ENCODE measurements at places on chromosomes 4 and X.

DNA sequence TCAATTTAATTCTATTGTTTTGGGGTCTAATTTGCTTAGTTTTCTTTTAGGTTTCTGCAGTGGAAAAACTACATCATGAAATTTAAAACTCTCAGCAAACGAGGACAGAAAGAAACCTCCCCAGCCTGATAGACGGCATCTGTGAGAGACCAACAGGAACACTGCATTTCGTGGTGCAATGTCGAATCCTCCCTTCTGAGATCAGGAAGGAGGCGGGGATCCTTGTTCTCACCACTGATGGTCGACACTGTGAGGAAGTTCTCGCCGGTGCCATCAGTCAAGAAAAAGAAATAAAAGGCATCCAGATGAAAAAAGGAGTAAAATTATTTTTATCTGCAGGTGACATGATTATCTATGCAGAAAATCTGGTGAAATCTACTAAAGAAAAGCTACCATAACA is 16.5 kb downstream of the GAK start:
- no peak for DNase-seq

GRCh38 chr4:161988946-161989345 is 174.9 kb downstream of the FSTL5 start:
- no peak for DNase-seq

GRCh38 chrX:46575991-46576392 is 2.4 kb downstream of the CHST7 start:
- no peak for DNase-seq

- no peak for DNase-seq
Measured at GRCh38 chr4:148196164-148196563, 246.1 kb downstream of the NR3C2 start.

- DNase-seq = no peak
Measured at GRCh38 chr4:170697845-170698244, 608.1 kb upstream of the AADAT start.

DNA sequence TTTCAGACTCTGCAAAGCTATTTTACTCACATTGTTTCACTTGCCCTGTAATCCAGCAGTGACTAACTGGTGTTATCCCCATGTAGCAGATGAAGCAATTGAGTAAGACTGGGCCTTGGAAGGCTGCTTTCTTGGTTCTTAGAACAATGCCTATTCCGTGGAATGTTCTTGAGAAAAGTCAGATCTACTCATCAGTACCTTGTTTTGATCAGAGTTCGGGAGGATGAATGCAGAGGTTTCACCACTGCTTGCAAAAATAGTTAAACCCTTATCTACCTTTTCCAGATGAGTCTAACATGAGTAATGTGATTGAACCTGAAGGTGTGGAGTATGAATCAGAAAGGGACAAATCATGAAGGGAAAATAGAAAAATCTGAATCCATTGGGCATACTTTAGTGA is 1.8 kb downstream of the MAOB start:
- DNase-seq = peak; percentile 87

DNA sequence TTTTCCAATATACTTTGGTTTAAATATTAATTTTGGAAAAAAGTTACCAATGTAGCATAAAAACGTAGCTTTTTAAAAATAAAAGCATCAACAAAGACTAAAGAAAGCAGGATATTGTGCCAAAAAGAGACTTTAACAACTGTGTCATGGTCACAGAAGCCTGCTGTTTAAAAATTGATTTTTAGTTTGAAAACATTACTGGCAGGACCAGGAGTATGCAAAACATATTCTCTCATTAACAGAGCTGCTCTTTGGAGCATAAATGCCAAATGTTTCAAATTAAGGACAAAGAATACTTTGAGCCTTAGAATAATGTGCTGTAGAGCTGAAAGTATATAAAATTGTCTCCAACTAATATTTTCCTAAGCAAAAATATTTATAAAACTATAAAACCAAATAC is 279.0 kb downstream of the ARAP2 start:
- DNase-seq = no peak

GRCh38 chr4:13514722-13515121 is 29.6 kb downstream of the NKX3-2 start:
- DNase-seq = no peak

DNA sequence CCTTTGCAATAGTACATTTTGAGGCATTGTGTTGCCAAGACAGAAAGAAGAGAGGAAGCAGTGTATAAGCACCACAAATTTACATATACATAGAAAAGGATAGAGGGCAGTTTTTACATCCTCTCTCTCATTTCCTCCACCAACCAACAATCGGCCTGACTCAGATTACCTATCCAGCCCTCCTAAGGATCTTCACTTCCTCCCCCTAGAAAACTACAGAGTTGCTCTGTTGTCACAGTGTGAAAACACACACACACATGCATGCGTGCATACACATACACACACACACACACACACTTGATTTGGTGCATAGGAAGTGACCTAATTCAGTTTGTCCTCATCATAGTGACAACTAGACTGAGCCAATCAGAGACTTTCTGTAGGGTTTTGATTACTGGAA is 98.8 kb upstream of the SPRY1 start:
- no peak for DNase-seq

GRCh38 chrX:150765782-150766350 is 72.7 kb downstream of the MTMR1 start:
- no peak for DNase-seq

- DNase-seq = no peak
Measured at GRCh38 chr4:160514126-160514525, 1411.2 kb downstream of the RAPGEF2 start.

GRCh38 chr4:88756149-88756548 is 58.5 kb upstream of the NAP1L5 start:
- peak; percentile 19 for DNase-seq

GRCh38 chr4:5900844-5901243 is 8.0 kb upstream of the CRMP1 start:
- DNase-seq = no peak

DNA sequence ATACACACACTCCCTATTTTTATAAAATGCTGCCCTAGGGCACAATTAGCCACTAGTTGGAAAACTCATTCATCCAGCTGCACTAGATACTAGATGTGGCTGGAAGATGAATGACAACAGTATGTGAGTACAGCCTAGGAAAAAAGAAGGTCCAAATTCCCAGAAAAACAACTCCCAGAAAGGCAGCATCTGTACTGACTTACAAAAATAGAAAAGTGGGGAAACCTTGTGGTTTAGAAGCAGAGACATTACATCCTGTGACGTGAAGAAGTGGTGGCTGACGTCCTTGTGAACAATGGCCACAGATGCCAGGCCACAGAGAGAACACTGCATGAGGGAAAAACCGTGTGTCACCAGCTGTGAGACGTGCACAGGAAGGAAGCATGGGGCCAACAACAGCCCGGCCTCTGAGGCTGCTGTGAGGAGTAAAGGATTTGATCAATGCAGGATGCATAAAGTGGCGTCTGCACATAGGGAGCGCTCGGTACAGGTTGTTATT is 81.2 kb downstream of the SPRY1 start:
- DNase-seq = no peak

DNA sequence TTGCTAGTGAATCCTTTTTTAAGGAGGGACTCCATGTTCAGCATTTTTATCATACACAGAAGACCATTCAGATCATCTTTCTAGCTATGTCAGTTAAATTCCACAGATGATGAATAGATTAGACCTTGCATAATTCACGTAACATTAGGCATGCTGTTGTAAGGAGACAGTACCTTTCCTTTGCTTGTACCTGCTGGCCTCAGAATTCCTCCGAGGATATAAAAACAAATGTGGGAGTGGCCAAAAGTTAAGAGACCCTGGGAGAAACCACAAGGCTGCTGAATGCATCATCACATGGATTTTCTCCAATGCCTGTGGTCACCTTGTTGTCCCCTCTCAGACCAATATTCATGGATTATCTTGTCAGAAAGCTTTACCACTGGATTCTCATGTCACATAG is 201.4 kb downstream of the MAGEB17 start:
- DNase-seq = no peak

- DNase-seq = peak; percentile 29
Measured at GRCh38 chrX:96424007-96424406, 260.6 kb upstream of the DIAPH2 start.

DNA sequence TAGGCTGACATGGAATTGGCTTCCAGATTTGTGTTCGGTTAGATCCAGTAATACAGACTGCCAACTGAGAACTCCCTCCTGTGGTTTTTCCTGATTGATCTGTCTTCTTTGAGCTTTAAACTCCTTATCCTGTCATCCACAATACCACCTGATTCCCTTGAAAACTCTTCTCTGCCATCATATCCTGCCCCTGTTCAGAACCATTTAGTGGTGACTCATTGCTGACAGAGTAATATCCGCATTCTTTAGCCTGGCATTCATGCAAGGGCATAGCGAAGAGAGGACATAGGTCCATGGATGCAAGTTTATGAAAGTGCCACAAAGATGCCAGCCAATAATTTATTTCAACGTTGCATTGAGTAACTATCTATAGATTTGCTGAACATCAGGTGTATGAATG is 76.6 kb downstream of the ITIH6 start:
- DNase-seq = peak; percentile 83

DNA sequence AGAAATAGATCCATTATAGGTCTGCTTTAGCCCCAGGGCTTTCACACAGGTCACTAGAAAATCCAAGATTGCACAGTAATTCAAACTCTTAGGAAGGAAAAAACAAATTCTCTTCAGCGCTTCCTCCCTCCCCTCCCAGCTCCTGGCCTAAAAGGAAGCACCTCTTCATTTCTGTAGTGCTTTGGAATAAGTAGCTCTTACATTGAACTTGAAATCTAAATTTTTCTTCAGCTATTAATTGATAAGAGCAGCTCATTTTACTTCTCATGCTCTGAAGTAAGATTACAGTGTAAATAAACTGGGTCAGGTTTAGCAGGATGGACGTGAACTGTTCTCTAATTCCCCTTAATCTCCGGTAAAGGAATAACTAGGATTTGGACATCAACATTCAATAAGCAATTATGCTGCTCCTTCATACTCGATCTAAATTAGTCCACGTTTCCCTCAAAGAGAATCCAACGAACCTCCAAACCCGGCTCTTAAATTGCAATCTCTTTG is 10.9 kb upstream of the SEL1L3 start:
- DNase-seq = no peak

DNA sequence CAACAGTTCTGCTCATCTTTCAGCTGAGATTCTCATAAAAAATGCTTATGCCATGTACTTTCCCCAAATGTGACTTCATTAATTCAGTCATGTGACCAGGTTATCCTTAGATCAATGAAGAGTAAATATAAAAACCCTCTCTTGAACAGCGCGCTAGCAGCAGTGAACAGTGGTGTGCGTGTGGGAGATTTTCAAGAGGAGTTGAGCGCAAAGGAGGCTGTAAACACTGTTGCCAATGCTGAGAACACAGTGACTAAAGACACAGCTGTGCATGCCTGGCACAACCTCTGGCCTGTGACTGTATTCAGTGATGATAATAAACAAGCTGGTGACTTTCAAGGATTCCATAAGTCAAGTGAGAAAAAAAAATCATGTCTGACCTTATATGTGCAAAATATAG is 25.1 kb downstream of the MSX1 start:
- DNase-seq = no peak

- DNase-seq = peak; percentile 54
Measured at GRCh38 chrX:141945426-141945825, 41.7 kb downstream of the MAGEC1 start.

GRCh38 chr4:5472160-5472591 is 236.2 kb downstream of the EVC2 start:
- DNase-seq = no peak

DNA sequence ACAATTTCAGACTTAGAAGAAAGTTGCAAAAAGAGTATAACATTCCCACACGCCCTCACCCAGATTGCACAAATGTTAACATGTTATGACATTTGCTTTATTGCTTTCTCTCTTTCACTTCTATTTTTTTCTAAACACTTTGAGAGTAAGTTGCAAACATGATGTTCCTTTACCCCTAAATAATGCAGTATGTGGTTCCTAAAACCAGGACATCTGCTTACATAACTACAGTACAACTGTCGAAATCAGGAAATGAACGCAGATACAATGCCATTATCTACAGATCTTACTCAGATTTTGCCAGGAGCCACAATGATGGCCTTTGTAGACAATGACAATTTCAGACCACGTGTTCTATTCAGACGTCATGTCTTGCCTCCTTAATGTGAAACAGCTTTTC is 22.4 kb downstream of the SH3TC1 start:
- no peak for DNase-seq

- DNase-seq = peak; percentile 25
Measured at GRCh38 chrX:9429767-9430166, 35.1 kb upstream of the TBL1X start.

DNA sequence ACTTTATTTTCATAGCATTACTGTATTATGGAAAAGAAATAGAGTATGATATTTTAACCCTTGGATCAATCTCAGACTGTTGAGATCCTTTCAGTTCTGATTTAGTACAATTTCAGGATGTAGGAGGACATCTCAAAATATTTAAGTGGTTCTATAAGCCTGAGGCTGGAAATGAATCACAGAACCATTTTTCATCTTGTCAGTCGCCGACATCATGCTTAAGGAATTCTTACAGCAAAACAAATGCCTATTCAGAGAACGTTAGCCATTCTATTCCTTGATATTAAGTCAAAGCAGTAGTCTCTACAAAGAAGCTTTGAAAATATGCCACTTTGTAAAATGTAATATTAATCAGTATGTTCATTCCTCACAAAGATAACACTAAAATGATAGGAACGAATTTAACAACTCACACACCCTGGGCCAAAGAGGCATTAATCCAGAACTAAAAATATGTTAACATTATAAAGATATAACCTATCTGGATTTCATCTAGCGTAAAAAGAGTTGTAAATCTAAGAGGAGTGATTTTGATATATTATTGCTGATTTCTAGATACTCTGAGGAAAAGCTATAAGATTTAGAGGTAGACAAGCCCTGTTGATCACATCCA is 152.0 kb downstream of the GASK1B start:
- DNase-seq = peak; percentile 92

- DNase-seq = no peak
Measured at GRCh38 chrX:20124964-20125363, 8.3 kb upstream of the MAP7D2 start.

DNA sequence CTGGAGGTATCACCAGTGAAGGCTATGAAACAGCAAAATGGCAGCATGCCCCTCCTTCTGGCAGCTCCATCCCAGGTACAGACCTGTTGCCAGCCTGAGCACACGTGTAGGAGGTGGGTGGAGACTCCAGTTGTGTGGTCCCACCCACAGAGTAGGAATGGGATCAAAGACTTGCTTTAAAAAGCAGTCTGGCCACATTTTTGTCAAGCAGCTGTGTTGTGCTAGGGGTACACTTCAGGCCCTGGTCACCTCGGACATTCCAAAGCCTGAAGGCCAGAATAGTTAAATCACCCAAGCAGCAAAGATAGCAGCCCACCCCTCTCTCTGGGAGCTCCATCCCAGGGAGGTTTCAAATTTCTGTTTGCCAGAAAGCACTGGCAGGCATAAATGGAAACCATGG is 20.3 kb upstream of the AMBN start:
- no peak for DNase-seq

GRCh38 chr4:23333946-23334878 is 555.6 kb downstream of the PPARGC1A start:
- peak; percentile 95 for DNase-seq

- no peak for DNase-seq
Measured at GRCh38 chrX:148774276-148774675, 273.9 kb downstream of the AFF2 start.
